ENCODE measurements at places on chromosomes 7 and 10. TPM values are rescaled to one million over a fixed set of nuclear protein-coding genes. Genes with fewer than 3 reads are reported as not detected.

DNA sequence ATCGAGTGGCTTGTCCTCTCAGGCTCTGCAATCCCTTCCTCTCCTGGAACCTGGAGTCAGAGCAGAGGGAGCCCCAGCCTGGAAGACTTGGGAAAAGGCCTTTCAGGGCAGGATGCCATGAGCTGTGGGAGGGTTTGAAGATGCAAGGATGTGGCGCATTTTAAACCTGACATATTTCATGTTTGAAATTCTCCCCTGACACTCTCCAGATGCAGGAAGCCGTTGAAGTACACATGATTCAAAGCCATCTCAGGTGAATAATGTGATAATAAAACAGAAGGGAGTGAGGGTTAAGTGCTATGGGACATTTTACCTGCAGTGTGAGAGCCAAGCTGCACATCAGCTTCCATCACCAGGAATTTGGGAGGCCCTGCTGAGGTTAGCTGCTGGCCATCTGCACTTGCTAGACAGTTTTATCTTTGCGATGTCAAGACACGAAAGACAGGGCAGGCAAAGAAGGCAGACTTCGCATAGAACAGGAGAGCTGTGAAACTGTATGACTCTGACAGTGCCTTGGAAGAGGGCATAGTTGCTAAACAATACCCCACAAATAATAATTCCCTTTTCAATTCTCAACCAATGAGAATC lies 159.1 kb upstream of the GDF10 start:
- H3K27ac ChIP-seq: no peak overlapping the region
- peaks cover 6% of the 10 kb centered on the region for H3K4me1 ChIP-seq
- H3K27me3 ChIP-seq: no peaks in the 10 kb centered on the region

The FKBP9 gene
- total RNA-seq: 0.55 TPM

- H3K36me3 ChIP-seq: peaks cover 19% of the 10 kb centered on the region
- H3K4me1 ChIP-seq: peaks cover 29% of the 10 kb centered on the region
- H3K4me3 ChIP-seq: no peak overlapping the region
- no peaks in the 10 kb centered on the region for H3K27me3 ChIP-seq
Measured at GRCh38 chr7:48112401-48113165, 23.5 kb downstream of the UPP1 start.

DNA sequence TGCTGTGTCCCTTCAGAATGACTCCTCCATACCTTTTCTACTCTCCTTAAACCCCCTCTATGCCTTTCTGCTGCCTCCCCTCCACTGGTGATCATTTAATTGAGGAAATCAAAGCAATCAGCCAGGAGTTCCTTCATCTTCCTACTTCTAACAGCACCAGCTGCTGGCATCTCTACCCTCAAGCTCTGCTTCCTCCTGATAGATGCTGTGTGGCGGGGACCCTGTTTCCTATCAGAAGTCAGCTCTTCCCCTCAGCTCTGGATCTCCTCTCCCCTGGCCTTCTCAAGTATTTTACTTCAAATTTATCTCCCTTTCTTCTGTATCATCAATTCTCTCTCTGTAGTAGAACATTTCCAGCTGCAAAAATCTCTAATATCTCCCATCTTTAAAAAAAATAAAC lies 183.7 kb downstream of the ELMO1 start:
- peaks cover 3% of the 10 kb centered on the region for H3K4me1 ChIP-seq
- H3K27ac ChIP-seq: no peak overlapping the region
- DNase-seq: no peak
- no peaks in the 10 kb centered on the region for H3K27me3 ChIP-seq

The CPA2 gene
- total RNA-seq: not detected

Measured in activated CD8-positive, alpha-beta T cell treated with anti-CD3 and anti-CD28 coated beads, Interleukin-2, amount 10 ng/mL, durations not matched to agents 7 days and 5 days (primary cell).